Psoas muscle (tissue), 8 donors: ENCODE measurements at places on chromosomes 6 and 20. TPM values are rescaled to one million over a fixed set of nuclear protein-coding genes. Genes with fewer than 3 reads are reported as not detected.

The NRSN1 gene
- polyA plus RNA-seq, result not detected

The PRDM1 gene
- 0.72 TPM for polyA plus RNA-seq

The COL9A1 gene
- 0.10 TPM for polyA plus RNA-seq

The SLC17A9 gene
- 0.88 TPM for polyA plus RNA-seq

DNA sequence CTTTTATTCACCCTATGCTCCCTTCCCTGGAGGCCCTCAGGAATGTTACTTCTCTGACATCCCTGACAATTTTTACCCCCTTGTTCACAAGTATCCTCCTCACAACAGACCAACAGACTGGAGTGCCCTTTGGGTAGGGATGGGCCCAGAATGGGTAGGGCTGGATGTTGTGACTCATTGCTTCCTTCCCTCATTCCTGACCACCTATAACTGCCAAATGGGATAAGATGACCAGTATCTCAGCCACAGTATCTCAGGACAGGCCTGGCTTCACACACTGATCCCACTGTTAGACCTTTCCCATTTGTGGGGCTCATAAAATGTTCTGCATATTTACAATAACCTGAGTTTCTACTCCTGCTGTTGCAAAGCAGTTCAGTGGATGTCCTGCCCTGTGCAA is 223.0 kb upstream of the LRFN2 start:
- DNase-seq, result no peak

DNA sequence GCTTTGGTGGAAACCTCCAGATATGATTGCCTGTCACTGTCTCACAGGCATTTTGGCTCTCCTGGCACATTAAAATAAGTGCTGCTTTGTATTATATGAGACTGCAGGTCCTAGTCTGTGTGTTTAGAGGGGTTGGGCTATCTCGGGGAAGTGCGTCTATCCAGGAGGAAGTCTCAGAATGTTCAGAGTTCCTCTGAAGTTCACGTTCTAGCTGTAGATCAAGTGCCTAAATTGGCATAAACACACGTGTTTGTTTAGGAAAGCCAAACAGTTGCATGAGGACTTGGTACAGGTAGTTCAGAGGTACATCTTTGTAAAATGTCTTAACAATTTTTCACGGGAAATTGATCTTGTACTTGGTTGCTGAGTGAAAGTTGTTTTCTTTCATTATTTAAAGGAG is 36.4 kb upstream of the SLC22A1 start:
- DNase-seq, result no peak

DNA sequence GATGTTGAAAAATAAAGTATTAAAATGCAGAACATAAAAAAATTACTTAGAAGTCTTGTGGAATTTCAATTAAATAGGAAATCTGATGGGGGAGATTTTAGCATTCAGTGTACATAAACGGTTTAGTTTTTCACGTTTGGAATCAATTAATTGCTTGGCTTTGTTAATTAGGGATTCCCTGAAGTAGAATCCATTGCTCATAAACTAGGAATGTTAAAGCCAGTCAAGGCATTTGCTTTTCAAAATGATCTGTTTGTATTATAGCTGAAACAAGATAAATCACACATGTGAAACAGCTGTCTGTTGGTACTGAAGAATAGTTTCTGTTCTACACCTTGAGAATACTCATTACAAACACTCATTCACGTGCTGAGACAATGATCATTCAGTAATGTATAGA is 297.9 kb downstream of the TBC1D7 start:
- no peak for DNase-seq

DNA sequence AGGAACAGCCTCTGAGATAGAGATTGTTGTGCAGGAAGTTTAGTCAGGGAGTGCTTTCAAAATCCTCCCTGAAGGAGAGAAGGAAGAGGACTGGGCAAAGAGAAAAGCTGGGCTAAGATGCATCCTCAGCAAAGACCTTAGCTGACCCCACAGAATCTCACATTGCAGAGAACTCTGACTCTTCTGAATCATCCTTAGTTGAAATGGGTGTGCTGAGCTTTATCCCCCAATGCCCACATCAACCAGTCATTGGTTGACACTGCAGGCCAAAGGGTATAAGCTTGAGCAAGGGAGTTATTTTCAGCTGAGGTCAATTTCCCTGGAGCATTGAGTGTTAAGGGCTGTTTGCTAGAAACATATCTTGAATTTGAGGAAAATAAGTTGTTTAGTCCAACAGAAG is 732.2 kb downstream of the CBLN4 start:
- no peak for DNase-seq

GRCh38 chr20:3753098-3753497 is 14.5 kb downstream of the ADISSP start:
- no peak for DNase-seq
